ENCODE measurements at places on chromosomes 12 and 14.

GRCh38 chr14:81771651-81772275 lies 238.1 kb upstream of the SEL1L start:
- DNase-seq: no peak

- no peak for DNase-seq
Observed at GRCh38 chr14:77369285-77369684, 7.6 kb downstream of the TMED8 start.

DNA sequence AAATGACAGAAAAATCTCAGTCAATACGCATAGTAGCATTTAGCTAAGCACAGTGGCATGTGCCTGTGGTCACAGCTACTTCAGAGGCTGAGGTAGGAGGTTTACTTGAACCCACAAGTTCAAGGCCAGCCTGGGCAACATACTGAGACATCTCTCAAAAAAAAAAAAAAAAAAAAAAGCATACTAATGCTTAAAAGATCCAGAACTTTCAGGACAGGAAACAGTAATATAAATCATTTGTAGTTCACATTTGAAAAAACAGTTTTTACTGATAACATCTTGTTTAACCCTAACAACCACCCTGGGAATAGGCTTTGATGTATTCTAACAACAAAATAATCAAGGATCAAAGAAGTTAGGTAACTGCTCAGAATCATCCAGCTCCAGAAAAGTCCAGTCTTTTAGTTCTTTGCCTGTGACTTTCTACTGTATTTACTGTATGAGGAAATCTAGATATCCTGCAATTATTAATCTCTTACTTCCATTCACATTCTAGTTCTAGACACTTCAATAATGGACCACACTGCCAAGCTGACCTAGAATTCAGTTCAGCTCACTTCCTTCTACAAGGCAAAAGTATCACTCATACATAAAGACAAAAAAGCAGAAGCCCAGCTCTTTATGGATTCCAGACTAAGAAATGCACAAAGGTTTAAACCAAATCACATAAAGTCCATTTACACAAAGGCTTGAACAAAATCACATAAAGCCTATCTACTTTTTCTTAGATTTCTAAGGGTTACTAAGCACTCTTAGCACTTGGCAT lies 28.5 kb downstream of the PAWR start:
- DNase-seq: no peak

DNA sequence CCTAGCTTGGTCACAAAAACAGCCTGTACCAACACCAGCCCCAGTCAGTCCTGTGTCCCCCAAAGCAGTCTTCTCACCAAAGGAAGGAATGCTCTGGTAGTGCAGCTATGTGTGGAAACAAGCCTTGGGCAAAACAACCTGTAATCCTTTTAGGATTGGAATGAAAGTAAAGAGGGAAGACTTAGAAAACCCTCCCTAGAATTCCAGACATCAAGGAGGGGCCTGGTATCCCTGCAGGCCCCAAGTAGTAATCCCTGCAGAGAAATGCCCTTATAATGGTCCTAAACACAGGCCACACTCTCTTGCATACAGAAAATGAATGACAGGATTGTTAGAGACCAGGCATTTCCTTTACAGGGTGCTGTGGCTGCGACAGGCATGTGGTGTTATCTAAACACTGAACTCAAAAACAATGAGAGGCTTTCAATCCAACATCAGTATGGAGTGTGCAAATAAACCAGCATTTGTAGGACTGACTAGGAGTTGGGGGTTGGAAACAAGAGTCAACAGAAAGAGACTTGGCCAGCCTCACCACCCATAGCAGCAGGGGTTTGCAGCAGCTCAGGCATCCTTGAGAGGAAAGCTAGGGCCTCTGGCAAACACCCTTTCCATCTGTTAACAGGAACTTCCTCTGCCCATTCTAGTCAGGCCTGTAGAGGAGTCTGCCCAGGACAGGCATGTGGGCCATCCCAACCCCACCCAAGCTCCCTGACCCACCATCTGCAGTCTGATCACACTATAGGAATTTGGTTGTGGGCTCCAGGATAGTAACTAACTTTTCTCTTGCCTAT lies 59.1 kb downstream of the DCAF5 start:
- DNase-seq: no peak

- DNase-seq: no peak
Observed at GRCh38 chr12:131260954-131261353, 307.2 kb downstream of the ADGRD1 start.

- no peak for DNase-seq
Observed at GRCh38 chr14:91872011-91872501, 4.7 kb upstream of the TC2N start.

GRCh38 chr14:105469456-105470349 lies 4.9 kb upstream of the CRIP2 start:
- DNase-seq: no peak

DNA sequence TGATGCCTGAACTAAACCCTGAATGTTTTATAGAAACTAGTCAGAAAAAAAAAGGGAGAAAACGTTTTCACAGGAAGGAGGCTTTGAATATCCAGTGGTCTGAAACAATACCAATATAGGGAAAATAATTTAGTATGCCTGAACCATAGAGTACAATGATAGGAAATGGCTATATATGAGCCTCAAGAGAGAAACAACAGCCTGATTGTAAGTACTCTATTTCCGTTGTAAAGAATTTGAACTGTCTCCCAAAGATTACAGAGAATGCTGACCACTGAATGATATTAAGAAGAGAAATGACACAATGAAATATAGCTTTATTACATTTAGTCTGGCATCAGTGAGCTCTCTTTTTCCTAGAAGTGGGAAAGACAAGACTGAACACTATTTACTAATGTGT lies 5.5 kb upstream of the GABARAPL1 start:
- no peak for DNase-seq

DNA sequence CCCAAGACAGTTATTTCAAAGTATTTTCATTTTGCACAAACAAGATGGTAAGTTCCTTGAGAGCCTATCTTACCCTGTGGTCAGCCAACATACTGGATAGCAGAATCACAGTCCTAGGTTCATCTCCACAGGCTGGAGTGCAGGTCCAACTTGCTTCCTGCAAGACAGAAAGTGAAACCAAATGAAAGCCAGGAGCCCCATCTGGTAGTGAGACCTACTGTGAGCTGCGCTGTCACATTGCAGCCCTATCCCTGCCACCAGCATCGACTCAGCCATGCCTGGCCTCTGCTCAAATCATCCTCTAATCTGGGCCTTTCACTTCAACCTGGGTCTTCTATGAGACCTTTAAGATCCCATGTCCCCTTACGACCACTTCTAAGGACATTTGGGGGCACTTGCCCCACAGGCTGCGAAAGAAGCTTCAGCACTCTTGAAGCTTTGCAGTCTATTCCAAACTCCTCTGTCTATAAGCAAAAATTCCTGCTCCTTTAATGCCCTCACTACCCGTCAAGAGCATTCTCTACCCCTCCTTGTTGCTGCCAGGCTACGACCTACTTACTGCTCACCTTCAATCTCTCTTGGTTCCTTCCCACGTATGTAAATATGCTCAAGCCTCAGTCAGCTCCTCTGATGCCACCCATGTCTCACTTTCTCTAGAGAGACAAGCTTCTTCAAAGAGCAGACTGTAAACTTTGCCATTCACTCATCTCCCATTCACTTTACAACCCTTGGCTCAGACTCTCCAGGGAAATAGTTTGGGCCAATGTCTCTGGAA lies 55.9 kb upstream of the TSPAN11 start:
- no peak for DNase-seq

DNA sequence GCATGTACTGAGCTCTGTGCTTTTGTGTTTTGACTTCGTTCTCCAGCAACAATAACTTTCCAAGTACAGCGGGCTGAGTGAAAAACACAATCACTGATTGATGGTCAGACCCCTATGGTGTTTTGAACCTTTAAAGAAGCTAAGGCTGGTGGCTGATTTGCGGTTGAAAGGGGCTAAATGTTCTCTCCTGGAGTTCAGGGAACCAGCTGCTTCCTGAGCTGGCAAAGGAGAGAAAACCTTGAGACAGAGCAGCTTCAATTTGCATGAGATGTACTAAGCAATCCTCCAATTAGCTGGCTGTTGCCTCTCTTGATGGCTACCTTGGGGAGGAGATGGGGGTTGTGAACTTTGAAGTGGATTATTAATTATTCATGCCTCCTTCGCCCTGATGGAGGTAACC lies 546.7 kb upstream of the SEL1L start:
- no peak for DNase-seq

GRCh38 chr14:38931969-38932652 lies 170.9 kb downstream of the SEC23A start:
- no peak for DNase-seq

DNA sequence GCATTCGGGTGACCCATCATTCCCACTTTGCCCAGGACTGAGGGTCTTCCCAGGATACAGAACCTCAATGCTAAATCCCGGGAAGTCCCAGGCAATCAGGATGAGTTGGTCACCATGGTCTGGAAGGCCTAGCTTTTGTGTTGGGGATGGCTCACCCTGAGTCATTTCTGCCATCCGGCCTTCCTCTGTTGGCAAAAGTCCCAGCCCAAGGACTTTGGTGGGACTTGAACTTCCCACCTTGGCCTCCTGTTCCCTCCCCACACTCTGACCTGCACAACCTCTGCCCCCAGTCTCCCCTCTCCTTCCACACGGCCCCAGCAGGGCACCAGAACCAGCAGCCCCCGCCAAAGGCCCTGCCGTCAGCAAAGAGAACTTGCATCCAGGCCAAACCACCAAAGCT lies 24.6 kb upstream of the NCOR2 start:
- no peak for DNase-seq

GRCh38 chr12:8077207-8077606 lies 4.9 kb upstream of the NECAP1 start:
- DNase-seq: no peak

DNA sequence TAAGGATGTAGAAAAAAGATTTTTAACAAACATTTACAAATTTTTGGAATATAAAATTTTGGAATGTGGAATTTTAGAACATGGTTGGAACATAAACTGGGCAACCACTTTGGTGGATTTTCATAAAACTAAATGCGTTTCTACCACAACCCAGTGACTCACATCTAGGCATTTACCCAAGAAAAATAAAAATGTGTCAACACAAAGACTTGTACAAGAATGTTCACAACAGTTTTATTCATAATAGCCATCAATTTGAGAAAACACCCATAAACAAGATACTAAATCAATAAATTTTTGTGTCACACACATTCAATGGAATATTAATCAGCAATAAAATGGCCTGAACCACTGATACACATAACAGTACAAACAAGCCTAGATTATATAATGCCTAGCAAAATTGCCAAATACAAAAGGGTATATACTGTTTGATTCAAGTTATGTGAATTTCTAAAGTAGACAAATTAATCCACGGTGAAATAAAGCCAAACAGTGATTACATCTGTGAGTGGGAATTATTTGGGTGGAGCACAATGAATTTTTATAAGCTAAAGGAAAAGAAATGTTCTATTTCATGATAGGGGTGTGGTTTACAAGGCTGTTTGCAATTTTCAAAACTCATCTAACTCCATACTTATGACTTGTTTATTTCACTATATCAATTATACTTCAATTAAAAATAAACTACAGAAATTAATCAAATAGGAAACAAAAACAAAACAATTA lies 415.2 kb upstream of the OR4E1 start:
- no peak for DNase-seq
